NAMALWA (cell line): ENCODE measurements at places on chromosomes 4 and X.

GRCh38 chr4:41360921-41361793 is 104.4 kb downstream of the UCHL1 start:
- no peak for DNase-seq

- DNase-seq = no peak
Measured at GRCh38 chrX:52852110-52852860, 15.6 kb downstream of the XAGE3 start.

DNA sequence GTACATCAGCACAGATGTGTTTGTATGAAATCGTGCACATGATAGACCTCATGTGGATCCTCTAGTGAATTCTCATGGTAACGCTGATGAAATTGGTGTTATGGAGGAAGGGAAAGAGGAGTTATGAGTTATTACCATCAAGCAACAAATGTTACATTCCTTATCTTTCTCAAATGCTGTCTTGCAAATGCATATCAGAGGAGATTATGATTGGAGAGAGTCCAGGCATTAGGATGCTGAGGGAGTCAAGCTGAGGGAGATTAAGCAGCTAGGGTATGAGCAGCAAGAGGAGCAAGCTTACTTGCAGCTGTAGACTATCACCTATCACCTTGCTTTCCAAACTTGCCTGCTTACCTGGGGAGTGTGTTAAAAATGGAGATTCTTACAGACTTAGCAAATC is 36.8 kb upstream of the SFRP2 start:
- no peak for DNase-seq

- DNase-seq = no peak
Measured at GRCh38 chr4:188783175-188783574, 643.9 kb downstream of the TRIML1 start.

DNA sequence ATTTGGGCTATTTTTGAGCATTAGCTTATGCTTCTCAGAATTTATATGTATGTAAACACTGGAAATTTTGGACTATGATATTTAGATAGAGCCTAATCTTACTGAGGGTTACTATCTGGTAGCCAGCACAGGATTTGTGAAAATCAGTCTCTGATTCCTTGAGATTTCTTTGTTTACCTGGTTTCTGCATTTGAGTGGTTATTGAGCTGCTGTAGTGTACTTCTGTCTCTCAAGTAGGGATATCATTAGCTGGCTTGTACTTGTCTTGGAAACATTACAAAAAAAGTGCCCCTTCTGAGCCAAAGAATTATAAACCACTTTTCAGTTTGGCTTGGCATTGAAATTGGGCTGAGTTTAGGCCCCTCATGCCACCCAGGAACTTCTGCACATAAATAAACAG is 49.7 kb downstream of the TLL1 start:
- DNase-seq = no peak

- no peak for DNase-seq
Measured at GRCh38 chr4:140291259-140291658, 82.2 kb upstream of the SCOC start.
